Inflammatory macrophage treated with lipopolysaccharide for 1 hour (primary cell): ENCODE measurements at places on chromosomes 11 and 22.

DNA sequence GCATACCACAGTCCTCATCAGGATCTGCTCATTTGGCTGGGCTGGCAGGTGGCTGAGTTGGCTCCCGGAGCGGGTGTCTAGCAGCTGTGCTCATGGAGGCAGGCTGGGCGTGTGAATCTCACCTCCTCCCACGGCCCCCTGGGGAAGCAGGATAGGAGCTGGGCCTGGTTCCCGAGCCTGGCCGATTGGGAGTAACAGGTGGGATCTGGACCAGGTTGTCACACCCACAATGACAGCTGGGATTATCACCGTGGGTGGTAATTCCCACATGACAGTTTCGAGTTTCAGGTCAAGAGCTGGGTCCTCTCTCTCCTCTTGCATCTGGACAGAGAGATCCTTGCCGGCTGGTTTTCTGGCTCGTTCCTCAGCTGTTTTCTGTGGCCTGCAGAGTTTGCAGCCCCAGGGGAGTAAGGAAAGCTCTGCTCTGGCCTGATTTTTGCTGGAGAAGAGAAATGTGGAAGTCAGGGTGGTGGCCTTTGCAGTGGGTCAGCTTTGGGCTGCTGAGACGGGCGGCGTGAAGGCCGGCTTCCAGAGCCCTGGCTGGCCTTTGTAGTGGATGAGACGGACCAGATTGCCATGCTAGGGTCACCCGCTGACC lies 57.0 kb downstream of the BCR start:
- no peak for DNase-seq

DNA sequence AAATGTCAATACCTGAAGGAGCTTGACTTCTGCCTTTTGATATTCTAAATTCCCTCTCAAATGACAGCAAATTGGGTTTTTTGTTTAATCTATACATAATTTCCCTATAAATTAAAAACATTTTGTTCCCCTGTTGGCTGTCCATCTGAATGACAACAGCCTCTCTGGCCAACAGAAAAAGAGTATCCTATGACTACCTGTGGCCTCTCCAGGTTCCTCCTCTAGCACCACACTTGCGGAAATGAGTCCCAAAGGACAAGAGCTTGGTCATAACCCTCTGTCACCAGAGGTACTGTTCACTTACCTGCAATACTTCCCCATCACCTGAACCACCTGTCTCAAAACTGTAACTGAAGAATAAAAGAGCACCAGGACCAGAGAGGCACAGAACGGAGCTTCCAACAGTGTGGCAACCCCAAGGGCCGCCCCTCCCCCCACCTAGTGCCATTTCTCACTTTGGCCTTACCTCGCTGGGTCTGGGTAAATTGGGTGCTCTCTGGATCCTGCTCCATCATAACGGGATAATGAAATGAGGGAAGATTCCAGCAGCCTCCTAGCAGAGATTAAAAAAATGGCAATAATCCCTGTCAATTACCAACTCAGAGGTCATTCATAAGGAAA lies 81.5 kb downstream of the AMBRA1 start:
- DNase-seq: no peak

DNA sequence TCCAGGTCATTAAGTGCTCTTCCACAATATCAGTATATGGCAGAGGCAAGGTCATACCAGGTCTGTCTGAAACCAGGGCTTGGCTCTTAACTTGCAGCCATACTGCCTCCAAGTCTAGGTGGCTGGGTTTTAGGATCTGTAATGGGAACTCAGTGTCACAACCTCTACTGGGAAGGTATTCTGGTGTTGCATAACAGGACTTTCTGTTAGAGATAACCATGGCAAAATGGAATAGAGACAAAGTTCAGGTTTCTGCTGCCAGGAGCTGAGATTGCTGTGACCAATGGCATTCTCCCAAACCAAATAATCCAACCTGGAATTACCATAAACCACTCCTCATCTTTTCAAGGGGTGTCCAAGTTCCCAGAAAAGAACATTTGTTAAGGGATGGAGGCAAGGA lies 6.8 kb upstream of the SAA1 start:
- no peak for DNase-seq

DNA sequence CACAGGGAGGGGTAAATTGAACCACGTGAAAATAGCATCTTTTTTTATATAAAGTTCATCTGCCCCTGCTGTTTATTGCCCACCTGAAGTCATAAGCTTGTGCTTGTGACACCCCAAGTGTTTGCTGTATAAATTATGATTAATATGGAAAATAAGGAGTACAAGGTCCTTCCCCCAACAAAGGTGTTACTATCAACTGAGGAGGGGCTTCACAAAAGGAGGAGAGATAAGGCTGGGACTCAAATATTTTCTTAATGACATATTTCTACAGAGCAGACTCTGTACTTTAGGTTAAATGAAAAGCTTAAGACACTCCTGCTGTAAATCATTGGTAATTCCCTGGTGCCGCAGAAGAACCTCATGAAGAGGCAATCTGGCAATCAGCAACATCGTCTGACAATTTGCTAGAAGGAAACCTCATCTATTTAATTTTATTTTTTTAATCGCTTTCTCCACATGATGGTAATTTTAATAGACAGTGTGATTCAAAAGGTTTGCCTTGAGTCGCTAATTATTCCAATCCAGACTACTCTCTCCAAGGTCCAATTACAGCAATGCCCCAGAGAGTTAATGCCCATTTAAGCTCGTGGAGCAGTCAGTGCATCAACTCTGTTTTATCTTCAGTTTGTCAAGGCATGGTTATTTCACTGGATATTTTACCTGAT lies 1432.4 kb downstream of the FAM181B start:
- no peak for DNase-seq

DNA sequence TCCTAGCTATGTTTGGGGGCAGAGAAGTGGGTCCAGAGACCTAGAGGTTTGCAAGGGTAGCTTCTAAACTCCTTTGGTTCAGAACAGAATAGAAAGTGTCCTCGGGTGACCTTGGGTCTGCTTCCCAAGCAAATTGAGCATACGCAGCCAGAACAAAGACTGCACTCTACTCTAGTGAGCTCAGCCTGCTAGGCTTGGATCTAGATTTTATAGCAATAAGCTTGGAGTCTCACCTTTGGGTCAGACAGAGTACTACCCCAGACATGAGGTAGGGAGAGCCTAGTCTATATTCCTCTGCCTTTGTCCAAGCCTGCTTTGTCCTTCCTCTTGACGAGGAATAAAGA lies 52.6 kb upstream of the ELF5 start:
- DNase-seq: no peak

- peak; percentile 76 for DNase-seq
Measured at GRCh38 chr11:64276653-64277431, 7.6 kb downstream of the BAD start.

GRCh38 chr11:125514336-125515101 lies 18.5 kb upstream of the FEZ1 start:
- peak; percentile 87 for DNase-seq
